ENCODE measurements at places on chromosomes 2 and 18. TPM values are rescaled to one million over a fixed set of nuclear protein-coding genes. Genes with fewer than 3 reads are reported as not detected.

Gene CDH19
- total RNA-seq, result 10.8 TPM

Gene SPATA3
- total RNA-seq, result not detected

Gene UNC80
- 1.3 TPM for total RNA-seq

Gene CHRNG
- 19.5 TPM for total RNA-seq

GRCh38 chr18:21943456-21943855, 202.9 kb downstream of the MIB1 start:
- no peak for DNase-seq

DNA sequence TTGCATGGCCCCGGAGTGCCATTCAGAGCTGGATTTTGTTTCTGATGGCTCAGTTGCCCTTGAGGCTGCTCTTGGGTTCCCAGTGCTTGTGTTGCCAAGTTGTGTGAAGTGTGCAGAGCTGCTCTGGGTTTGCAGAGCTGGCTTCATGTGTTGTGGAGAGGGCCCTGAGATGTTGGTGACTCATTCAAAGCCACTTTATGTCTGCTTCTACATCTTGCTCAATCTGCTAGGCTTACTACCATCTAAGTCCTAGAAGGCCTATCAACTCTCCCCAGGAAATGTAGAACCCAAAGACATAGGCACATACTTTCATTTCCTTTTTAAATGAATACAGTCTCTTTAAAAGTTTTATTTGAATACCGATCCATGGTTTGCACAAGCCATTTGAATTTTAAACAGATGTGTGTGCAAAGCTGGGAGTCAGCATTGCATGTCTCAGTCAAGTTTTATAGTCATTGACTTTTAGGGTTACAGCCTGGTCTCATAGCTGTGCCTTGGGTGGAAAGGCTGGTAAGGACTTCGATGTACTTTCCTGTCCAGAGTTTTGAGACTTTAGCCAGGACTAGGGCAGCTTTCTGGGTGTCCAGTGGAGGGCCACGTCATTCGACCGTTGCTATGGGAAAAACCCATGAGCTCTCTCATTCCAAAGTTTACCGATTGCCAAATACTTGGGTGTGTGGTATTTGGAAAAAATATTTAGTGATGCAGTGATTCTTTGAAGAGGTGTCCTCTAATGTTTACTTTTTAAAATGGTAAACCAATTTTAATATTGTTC, 105.0 kb downstream of the LTBP1 start:
- DNase-seq, result no peak

GRCh38 chr2:172761306-172761705, 25.7 kb downstream of the RAPGEF4 start:
- no peak for DNase-seq

- DNase-seq, result no peak
These were observed 3.0 kb downstream of the KLHL41 start for GRCh38 chr2:169512525-169512924.

DNA sequence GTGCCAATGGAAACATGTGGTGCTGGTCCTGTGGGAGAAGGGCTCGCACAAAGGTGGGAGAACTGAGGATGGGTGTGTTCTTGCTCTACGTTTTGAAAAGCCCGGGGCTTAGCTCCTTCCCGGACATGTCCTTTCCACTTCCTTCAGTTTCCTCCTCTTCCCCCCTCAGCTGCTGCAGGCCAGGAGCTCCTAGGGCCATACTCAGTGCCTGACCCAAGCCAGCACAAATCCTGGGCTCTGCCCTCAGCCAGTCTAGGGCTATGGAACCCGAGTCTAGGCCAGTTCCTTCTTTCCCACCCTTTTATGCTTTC, 1.4 kb upstream of the SIX2 start:
- no peak for DNase-seq

DNA sequence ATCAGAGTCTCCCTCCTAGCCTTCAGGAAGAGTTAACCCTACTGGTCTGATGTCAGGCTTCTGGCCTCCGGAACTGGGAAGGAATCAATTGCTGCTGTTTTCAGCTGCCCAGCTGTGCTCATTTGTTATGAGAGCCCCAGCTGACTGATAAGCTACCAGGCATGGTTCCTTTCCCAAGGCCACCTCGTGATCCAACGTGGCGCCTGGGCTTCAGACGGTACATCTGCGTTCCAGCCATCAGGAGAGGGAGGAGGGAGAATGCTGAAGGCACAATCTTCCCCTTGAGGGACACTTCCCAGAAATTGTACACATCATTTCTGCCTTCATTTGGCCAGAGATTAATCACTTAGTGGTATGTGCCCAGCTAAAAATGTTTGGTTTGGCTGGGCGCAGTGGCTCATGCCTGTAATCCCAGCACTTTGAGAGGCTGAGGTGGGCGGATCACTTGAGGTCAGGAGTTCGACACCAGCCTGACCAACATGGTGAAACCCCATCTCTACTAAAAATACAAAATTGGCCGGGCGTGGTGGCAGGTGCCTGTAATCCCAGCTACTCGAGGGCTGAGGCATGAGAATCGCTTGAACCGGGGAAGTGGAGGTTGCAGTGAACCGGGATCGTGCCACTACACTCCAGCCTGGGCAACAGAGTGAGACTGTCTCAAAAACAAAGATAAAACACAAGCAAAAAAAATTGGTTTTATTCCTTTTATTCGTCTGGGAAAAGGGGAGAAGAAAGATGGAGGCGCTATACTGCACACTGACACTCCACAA, 10.5 kb upstream of the ARMC9 start:
- peak; percentile 30 for DNase-seq

DNA sequence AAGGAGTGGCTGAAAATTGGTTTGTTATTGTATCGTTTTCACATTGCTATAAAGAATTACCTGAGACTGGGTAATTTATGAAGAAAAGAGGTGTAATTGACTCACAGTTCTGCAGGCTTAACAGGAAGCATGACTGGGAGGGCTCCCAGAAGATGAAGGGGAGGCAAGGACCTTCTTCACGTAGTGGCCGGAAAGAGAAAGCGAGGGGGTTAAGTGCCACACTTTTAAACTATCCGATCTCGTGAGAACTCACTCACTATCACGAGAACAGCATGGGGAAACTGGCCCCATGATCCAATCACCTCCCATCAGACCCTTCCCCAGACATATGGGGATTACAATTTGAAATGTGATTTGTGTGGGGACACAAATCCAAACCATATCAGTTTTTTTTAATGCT, 81.6 kb downstream of the FBXO15 start:
- no peak for DNase-seq

GRCh38 chr2:32993005-32993539, 46.3 kb downstream of the LTBP1 start:
- no peak for DNase-seq

DNA sequence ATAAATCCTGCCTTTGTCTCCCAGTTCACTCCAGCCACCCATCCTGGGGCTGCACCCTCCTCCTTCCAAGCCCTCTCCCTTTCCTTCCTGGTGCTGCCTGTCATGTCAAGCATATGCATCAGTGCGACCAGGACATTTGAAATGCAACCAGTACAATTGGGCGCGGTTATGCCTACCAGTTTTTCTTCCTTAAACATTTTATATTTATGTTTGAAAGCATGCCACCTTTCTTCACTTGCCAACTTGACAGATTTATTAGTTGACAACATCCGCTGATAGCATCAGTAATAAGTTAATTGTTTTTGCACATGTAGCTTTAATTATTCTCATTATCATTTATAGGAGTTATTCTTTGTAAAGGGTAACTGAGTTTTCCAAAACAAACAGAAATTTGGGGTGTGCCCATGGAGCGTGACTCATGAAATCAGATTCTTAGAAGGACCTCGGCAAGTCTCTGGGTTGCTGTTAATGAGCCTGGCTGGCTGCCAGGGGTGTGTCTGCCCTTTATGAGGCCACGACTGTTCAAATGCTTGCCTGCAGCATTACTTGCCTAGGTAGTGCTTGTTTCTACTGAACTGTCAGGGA, 32.8 kb upstream of the IL1B start:
- peak; percentile 78 for DNase-seq

DNA sequence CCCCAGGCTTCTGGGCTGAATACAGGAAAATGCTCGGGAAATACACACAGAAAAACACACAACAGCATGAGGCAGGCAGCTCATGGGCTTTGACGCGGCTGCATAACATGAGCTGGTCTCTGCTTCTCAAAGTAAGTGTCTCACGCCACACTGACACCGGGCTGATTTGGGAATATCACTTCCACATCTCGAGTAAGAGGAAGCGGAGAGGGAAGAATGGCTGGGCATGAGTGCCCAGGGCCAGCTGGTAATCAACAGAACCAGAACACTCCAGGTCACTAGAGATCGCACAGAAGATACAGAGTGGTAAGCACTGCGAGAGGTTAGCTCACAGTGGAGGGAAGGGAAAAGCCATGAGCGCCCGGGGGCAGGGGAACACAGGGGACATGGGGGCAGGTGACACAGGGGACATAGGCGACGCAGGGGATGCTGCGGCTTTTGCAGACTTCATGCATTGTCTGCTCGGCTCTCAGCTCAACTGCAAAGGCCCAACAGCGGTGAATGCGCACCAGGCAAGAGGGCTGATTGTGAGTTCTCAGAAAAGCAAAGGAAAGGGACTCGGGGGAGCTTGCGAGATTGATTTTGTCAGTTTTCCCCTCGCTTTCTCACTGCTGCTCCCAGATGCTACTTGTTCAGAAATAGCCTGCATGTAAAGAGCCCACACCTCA, 141.4 kb downstream of the MBP start:
- DNase-seq, result no peak

- peak; percentile 43 for DNase-seq
These were observed 88.0 kb upstream of the SETBP1 start for GRCh38 chr18:44592639-44593038.
